GM23248 (cell line): ENCODE measurements at places on chromosomes 11 and 22.

- DNase-seq = no peak
Observed at GRCh38 chr11:72614381-72614780, 59.8 kb downstream of the PDE2A start.

DNA sequence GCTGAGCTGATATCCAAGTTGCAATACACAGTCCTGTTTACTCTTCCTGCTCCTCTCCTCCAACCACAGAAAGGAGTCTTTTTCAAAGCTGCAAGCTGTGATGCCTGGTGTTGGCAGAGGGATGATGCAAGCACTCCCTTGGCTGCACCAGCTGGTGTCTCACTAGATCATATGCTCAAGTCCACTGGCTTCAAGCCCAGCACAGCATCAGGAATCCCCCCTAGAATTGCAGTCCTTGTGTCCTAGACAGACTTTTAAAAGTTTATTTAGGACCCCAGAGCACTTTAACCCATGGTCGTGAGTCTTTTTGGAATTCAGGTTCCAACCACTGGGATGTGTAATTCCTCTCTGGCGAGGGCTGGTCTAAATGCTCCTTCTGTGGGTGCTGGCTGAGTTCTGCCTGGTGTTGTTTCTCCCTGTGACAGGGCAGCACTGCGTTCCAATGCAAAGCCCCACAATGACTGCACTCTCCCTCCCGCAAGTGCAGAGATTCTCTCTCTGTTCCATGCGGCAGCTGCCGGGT, 1.9 kb upstream of the HEPN1 start:
- DNase-seq = peak; percentile 47

DNA sequence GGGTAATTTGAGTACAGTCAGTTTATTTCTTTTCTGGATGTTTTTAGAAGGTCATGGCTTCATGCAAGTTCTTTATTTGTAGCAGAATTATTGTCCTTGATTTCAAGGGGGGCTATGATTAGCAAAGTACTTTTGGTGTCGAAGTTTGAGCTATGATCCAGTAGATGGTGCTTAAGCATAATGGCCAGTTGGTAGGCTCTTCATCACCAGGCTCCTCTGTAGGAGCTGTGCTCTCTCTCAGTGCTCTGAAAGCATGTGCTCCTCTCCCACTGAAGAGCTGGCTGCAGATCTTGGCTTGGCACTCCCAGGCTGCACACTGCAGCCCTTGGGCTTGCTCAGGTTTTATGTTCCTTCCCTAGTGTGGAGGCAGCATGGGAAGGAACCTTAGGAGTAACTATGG, 852.7 kb downstream of the LUZP2 start:
- no peak for DNase-seq

DNA sequence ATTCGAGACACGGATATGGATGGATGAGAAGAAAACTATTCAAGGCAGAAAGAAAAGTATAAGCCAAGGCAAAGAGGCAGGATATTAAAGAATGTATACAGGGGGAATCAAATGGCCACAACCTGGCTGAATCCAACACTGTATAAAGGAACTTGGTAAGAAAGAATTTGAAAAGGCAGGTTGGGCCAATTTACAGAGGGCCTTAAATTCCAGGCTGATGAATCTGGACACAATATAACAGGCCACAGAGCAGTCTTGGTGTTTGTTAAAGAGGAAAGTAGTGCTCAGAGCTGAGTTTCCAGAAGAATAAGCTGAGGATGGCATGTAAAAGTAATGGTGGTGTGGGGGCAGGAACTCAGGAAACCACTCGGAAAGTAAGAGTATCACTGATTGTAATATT, 72.3 kb upstream of the POU2AF2 start:
- DNase-seq = peak; percentile 46

DNA sequence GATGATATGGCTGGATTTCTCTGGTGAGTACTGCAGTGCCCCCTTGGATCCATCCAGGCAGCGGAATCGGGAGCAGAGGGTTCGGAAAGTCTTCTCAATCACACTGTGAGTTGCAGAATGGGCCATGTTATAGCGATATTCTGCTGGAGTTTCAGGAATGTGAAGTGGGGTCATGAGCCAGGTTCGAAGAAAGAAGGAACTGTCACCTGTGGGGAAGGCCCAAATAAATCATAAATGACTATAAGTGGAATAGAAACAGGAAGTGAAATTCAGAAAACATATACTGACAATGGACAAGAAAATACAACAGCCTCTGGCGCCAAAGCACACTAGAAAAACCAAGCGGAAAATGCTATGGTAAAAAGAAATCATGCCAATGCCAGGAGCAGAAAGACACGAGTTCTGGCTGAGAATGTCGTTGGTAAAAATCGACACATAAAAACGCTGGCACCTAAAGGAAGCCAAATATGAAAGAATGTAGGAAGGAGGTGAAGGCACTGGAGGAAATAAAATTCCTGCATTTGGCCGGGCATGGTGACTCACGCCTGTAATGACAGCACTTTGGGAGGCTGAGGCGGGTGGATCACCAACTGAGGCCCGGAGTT, 10.0 kb upstream of the AMBRA1 start:
- no peak for DNase-seq

GRCh38 chr22:33022231-33022630, 36.0 kb downstream of the SYN3 start:
- DNase-seq = no peak

- DNase-seq = no peak
Observed at GRCh38 chr11:44104481-44105294, 9.2 kb downstream of the EXT2 start.

- DNase-seq = peak; percentile 19
Observed at GRCh38 chr11:126111458-126112116, 48.9 kb upstream of the CDON start.

GRCh38 chr22:20857247-20857643, 1.4 kb downstream of the PI4KA start:
- DNase-seq = peak; percentile 13

DNA sequence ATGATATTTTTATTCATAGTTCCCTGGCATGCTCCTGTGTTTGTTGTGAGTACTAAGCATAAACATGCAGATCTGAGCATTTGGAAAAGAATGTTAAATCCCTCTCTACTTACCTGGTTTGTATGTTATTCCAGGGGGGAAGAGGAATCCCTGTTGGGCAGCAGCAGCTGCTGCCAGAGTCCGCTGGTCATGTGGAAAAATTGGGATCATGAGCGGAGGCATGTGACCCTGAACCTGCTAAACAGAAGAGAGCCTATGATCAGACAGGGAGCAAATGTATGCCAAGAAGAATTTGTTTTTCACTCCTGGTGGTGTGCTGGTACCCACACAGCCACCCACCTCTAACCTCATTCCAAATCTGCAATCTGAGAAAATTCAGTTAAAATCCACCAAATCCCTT, 244.7 kb downstream of the SOX6 start:
- DNase-seq = no peak

GRCh38 chr11:83813296-83813695, 527.1 kb upstream of the CCDC90B start:
- DNase-seq = no peak

DNA sequence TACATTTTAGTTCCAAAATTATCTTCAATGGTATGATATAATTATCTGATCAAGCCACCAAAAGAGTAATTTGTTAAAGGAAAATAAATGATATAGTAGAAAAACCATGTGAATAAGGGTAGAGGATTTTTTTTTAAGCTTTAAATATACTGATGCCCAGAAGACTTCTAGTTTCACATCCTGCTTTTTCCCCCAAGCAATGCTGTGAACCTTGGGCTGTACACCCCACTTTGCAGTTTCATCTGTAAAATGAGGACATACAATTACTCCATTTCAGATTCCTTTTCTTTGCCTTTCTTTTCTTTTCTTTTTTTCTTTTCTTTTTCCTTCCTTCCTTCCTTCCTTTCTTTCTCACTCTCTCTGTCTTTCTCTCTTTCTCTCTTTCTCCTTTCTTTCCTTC, 1125.4 kb downstream of the DLG2 start:
- DNase-seq = no peak

DNA sequence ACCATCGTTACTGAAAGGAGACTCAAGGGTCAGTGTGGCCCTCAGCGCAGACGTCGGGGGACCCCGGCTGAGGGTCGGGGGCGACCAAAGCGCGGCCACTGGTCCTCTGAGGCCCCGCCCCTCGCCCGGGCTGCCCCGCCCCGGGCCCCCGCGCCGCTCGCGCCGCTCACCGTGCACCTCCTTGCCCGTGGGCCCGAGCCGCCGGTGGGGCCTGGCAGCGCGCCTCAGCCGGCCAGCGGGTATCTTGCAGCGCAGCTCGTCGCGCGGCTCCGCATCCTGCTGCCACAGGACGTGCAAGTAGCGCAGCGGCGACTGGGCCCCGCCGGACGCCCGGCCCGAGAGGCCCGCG, 419 bp downstream of the ANKRD54 start:
- peak; percentile 74 for DNase-seq

DNA sequence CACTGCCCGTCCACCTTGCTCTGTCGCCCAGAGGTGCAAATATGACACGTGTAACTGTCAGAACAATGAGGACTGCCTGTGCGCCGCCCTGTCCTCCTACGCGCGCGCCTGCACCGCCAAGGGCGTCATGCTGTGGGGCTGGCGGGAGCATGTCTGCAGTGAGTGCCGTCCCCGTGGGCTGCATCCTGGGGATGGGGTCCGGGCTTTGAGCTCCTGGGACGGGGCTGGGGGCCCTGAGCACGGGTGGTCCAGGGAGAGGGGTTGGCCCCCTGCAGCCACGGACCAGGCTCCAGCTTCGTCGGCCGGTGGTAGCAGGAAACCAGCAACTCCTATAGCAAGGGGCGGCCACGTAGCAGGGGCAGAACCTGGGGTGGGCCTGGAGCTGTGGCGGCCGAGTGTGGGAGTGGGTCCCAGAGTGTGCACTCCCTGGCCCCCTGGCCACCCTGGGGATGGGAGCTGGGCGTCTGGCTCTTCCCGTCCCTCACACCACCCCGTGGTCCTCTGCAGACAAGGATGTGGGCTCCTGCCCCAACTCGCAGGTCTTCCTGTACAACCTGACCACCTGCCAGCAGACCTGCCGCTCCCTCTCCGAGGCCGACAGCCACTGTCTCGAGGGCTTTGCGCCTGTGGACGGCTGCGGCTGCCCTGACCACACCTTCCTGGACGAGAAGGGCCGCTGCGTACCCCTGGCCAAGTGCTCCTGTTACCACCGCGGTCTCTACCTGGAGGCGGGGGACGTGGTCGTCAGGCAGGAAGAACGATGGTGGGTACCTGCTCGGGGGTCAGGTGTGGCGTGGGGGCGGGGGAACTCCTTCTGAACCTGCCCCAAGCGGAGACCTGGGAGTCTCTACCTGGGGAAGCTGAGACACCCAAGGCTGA, 10.1 kb downstream of the MUC2 start:
- DNase-seq = no peak

- DNase-seq = peak; percentile 57
Observed at GRCh38 chr11:45180179-45180847, 33.9 kb downstream of the PRDM11 start.

DNA sequence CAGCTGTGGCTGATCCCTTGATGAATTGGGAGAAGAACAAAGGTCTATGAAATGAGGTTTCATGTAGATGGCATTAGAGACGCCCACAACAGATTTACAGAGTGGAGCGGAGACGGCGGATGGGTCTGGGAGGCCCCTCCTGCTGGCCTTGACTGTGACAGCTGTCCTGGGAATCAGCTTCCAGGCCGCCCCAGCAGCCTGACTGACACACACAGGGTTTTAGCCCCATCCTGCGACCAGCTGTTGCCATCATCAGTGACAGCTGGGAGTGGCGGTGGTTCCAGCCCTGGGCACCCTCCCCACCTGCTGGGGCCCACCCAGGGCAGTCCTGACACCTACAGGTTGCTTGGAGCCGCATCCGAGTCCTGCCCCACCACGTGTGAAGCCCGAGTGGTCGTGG, 64.0 kb upstream of the PPP6R3 start:
- no peak for DNase-seq
